ENCODE measurements at places on chromosomes 7 and 10.

DNA sequence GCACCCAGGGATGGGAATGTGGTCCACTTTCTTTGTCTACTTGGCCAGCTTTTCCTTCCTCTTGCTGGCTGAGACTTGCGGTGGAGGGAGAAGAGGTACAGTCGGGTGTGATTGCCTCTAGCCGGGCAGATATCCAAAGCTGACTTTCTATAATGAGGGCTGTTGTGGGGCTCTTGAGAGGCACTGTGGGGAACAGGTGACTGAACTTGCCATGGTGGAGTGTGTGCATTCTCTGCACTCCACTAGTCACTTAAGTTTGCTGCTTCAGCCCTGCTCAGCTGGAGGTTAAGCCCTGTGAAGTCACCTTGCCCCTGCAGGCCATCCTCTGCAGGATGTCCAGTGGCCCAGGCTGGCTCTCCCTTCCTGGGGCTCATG lies 116.6 kb downstream of the AOAH start:
- DNase-seq: no peak

DNA sequence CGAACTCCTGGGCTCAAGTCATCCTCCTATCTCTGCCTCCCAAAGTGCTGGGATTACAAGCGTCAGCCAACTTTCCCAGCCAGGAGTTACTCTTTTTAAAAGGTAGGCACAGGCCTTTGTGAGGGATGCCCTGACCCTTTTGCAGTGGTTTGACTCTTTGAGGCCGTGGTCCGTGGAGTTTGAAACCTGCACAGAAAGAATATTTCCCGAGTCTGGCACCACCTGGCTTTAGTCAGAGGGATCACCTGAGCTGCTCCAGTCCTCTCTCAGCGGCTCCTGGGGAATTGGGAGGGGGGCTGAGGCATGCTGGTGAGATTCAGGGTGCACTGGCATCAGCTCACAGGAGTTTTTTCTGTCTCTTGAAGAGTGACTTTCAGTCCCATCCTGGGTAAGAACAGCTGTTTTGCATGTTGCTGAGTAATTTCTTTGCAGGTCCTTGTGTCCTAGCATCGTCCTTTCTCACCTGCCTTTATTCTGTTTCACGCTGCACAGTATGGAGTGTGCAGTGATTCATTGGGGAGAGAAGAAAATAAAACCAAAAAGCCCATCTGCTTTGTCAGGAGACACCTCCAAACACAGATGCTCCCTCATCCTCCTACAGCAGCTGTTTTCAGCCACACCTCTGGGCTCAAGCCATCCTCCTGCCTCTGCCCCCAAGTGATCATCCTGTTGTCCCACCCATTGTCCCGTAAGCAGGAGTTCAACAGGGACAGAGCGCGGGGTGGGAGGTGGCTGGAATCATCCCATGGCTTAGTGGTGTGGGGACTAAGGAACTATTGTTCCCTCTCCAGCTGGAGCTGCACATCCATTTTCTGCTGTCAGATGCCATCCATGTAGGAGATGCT lies 284.7 kb downstream of the CAMK1D start:
- no peak for DNase-seq

- no peak for DNase-seq
Observed at GRCh38 chr10:30671026-30671616, 41.6 kb upstream of the LYZL2 start.

DNA sequence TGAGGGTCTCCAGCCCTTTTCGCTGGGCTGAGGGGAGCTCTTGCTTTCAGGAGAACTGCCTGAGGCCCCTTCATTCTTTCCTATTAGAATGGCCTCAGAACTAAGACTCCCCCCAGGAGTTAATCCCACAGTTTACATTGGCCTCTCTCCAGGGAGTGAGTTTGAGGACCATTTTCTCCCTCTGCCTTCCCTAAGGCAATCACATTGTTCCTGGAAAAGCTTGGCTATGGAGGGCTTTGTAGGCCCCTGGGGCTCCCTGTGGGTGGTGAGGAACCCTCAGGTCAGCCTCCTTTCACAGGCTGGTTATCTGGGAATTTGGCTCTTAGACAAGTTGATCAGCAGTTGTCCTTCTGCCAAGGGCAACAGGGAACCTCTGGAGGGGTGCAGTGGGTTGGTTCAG lies 343.7 kb downstream of the RPS24 start:
- DNase-seq: no peak

GRCh38 chr10:8439040-8439439 lies 384.6 kb downstream of the GATA3 start:
- DNase-seq: no peak

GRCh38 chr7:108522780-108523179 lies 3.2 kb downstream of the PNPLA8 start:
- no peak for DNase-seq

DNA sequence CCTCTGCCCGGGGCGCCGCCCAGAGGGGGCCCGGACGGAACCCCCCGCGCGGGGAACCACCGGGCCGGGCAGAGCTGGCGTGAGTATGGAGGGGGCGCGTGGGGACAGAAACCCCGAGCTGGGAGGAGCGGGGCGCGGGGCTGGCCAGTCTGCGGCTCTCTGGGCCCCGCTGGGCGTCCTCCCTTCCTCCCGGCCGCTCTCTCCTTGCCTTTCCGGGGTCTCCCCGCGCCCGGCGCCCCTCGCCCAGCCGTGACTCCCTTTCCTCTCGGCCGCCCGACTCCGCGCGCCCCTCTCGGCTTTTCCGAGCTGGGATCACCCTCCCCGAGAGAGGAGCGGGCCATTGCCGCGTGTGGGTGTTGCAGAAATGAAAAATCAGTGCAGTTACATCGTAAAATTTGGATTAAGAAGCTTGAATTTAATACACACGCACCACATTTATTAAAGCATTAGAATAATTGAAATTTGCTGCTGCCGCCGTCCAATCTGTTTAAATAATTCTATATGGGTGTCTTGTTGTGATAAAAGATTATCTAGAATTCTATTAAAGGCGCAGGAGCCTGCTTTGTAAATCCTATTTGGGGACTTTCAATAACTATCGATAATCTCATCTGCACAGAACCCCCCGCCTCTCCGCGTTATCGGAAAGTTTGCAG lies 9.1 kb downstream of the UNCX start:
- no peak for DNase-seq

DNA sequence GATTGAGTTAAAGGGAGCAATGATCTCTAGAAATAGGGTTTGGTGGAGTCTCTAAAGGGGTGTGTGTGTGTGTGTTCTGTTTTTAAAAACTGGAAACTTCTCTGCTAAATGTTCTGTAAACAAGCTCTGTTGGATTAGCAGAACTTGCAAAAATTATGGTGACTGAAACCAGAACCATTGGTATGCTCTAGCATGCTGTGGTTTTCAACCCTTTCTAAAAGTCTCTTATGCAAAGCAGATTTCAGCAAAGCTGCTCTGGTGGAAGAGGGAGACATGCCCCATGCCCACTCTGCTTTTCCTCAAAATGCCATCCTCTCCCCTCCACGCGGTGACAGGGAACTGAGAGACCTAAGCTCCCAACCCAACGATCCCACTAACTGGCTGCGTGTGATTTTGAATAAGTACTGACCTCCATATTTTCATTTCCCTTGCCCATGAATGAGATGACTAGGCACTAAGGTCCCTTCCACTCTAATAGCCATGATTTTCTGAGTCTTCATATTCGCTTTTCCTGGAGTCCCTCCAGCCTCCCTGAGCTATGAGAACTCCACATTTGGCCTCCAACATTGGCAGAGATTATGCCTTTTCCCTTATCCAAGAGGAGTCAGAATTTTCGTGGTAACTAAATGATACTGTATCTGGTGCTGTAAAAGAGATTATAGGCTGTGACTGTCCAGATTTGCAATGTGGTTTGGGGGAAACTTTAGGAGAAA lies 117.3 kb upstream of the PALS2 start:
- no peak for DNase-seq

GRCh38 chr10:121833387-121833786 lies 94.4 kb downstream of the ATE1 start:
- no peak for DNase-seq

DNA sequence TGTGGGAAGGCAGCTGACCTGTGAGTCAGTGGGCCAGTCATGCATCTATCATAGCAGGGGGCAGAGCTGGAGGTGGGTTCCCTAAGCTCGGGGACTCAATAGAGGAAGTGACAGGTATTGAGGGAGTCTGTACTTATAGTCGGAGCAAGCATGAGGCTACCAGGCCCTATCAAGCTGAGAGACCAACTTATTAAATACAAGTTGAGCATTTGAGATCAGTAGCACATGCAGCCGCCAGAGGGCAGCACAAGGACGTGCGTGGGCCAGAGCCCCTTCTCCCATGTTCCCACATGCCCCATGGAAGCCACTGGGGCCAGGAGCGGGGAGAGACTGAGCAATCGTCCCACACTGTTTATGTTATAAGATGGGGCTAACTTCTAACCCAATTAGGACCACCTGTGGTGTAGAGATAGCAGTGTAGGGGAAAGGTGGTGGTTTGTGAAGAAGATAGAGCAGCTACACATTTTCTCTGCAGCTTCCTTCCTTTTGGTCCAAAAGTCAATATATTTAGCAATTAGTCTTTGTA lies 13.0 kb upstream of the STK31 start:
- peak; percentile 76 for DNase-seq

DNA sequence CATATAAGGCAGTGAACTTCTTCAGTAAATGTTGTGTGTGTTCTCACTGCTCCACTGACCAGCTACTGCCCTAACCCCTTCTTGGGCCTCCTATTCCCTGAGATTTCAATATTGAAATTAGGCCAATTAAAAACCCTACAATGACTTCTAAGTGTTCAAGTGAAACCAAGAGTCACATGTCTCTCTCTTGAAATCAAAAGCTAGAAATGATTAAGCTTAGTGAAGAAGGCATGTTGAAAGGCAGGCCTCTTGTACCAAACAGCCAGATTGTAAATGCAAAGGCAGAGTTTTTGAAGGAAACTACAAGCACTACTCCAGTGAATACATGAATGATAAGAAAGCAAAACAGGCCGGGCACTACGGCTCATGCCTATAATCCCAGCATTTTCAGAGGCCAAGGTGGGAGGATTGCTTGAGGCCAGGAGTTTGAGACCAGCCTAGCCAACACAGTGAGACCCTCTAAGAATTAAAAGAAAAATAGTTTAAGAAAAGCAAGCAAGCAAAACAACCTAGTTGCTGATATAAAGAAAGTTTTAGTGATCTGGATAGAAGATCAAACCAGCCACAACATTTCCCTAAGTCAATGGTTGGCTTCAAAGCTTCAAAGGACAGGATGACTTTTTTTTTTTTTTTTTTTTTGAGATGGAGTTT lies 22.3 kb downstream of the BRAF start:
- no peak for DNase-seq

GRCh38 chr7:89994483-89994882 lies 159.8 kb upstream of the STEAP1 start:
- no peak for DNase-seq

GRCh38 chr10:108362961-108363360 lies 1198.5 kb upstream of the SORCS1 start:
- DNase-seq: no peak

- no peak for DNase-seq
Observed at GRCh38 chr10:93604146-93604545, 3.1 kb upstream of the RBP4 start.

- DNase-seq: no peak
Observed at GRCh38 chr10:82190432-82191260, 315.7 kb downstream of the NRG3 start.

DNA sequence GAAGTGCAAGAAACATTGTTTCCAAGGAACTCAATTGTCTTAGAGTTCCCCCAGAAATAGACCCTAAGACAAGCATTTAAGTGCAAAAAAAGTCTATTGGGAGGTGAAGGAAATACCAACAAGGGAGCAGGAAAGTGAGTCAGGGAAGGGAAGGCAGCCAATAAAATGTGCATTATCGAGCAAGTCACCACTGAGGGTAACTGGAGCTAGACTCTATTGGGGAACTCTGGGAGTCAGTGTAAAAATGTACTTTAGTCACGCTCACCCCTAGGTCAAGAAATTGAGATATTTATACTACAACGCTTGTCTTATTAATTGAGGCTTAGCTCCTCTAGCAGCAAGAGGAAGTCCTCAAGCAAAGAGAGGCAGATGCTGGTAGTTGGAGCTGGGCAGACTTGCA lies 137.7 kb downstream of the RTKN2 start:
- DNase-seq: no peak

GRCh38 chr10:89845541-89846280 lies 144.3 kb downstream of the KIF20B start:
- DNase-seq: no peak
